ENCODE measurements at places on chromosomes 12 and 14.

- DNase-seq, result no peak
Observed at GRCh38 chr14:63134801-63135200, 69.4 kb upstream of the RHOJ start.

DNA sequence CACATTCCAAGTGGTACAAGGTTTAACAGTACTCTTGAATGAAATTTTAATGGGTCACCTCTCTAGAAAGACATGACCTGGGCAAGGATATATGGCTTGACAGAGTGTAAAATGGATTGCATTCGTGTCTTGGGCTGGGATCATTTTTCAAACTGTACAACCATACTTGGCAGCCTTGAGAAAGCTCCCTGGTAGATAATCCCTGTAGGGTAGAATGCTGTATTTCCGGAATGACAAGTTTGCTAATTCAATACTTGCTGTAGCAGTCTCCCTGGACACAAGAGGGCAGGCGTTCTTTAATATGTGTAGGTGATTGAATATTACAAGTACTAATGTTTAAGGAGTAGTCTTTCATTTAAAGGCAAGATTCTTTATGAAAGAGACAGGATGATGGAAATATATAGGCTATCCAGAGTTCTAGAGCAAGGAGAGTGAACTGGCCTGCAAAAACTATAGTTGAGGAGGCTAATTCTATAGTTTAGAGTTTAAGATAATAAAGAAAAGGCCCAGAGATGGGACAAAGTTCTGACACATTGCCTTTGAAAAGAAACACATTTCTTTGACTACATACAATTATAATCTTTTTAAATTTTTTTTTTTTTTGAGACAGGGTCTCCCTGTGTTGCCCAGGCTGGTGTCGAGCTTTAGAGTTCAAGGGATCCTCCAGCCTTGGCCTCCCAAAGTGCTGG lies 53.4 kb downstream of the PLBD1 start:
- no peak for DNase-seq

DNA sequence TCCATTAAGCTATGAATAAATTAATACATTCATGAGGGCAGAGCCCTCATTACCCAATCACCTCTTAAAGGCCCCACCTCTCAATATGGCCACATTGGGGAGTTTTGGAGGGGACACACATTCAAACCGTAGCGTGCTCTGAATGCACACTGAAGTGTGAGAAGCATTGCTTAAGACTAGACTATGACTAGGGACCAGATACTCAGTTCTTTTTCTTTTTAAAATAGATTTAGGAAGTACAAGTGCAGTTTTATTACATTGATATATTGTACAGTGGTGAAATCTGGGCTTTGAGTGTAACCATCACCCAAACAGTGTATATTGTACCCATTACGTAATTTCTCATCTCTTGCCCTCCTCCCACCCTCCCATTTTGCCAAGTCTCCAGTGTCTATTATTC lies 21.0 kb upstream of the JDP2 start:
- no peak for DNase-seq

GRCh38 chr12:93208011-93208410 lies 169.7 kb upstream of the NUDT4 start:
- DNase-seq, result no peak

- peak; percentile 44 for DNase-seq
Observed at GRCh38 chr12:51814311-51815088, 34.0 kb downstream of the FIGNL2 start.

- DNase-seq, result no peak
Observed at GRCh38 chr12:6950401-6950801, 755 bp upstream of the PTPN6 start.

GRCh38 chr12:57212701-57213057 lies 3.9 kb upstream of the NXPH4 start:
- DNase-seq, result no peak

DNA sequence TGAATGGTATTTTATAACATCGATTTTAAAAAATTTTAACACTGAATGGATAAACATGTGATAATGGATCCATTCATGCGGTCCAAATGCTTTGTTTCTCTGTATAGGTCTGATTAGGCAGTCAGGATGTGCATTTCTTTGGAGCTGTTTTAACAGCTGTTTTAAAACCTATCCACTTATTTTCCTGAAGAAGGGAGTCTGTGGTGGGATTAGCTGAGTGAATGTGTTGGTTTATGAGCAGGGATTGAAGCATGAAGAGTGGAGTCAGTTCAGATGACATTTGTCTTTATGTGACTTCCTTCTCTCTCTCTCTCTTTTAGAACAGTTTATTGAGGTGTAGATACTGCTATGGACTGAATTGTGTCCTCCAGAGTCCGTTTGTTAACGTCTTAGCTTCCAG lies 37.7 kb downstream of the GLT8D2 start:
- DNase-seq, result no peak

- DNase-seq, result no peak
Observed at GRCh38 chr12:28800129-28800528, 348.9 kb upstream of the FAR2 start.

- DNase-seq, result peak; percentile 3
Observed at GRCh38 chr12:11621797-11622423, 27.6 kb upstream of the ETV6 start.

- no peak for DNase-seq
Observed at GRCh38 chr12:6049587-6049986, 74.9 kb downstream of the VWF start.

DNA sequence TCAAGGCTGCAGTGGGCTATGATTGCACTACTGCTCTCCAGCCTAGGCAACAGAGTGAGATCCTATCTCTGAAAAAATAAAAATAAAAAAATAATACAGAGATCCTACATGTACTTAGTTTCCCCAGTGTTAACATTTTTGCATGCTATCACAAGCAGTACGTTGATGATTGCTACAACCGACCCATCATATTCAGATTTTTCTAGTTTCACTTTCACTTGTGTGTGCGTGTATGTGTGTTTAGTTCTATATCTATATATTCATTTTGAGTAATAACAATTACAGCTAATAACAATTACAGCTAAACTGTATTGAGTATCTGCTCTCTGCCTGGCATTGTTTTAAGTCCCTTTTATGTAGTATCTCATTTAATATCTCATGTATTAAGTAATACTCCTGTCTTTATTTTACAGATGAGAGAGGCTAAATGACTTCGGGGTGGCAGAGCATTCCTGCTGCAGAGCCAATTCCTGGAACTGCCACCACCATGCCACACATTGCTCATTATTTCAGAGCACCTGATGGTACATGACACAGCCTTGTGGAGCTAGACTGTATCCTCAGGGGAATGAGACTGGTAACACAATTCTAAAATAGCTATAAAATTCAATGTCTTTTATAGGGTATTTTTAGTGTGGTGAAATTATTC lies 153.1 kb downstream of the BCAT1 start:
- no peak for DNase-seq

- no peak for DNase-seq
Observed at GRCh38 chr12:253116-253831, 9.4 kb downstream of the SLC6A13 start.

DNA sequence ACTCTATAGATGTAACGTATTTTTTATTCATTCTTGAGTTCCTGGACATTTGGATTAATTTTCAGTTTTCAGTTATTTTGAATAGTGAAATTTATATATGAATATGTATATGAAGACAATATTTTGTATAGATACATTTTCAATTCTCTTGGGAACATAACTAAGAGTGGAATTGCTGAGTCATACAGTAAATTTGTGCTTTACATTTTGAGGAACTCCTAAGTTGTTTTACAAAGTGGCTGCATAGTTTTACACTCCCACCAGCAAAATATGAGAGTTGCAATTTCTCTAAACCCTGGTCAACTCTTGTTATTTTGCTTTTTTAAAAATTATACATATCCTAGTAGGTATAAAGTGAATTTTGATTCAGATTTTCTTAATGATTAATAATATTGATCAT lies 1838.6 kb upstream of the SEL1L start:
- no peak for DNase-seq

DNA sequence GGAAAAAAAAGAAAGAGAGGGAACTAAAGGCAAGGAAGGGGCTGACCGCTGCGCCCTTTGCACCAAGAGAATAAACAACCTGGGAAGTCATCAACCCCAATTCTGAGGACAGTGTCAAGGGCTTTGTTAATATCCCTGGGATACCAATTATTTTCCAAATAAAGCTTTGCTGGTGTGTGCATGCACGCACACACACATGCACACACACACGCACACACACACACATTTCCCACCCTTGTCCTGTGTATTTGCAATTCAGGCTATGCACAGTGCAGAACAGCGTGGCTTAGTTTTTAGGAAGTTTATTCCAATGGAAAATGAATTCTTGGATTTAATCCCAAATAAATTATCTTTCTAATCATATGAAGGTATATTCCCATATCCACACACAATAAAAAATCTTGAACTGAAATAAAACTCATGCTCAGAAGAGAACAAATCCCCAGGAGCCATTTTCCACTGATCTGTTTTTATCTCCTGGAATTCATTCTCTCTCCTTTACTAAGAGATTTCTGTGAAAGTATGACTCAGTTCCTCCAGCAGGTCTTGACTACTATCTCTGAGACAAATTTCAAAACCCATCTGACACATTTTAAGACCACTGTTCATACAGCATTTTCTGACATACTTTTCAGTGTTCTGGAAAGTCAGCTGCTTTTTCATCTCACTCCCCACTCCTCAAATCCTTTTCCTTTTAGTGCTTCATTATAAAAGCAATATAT lies 334.4 kb upstream of the ATP2B1 start:
- DNase-seq, result no peak

- no peak for DNase-seq
Observed at GRCh38 chr14:97415907-97416306, 618.7 kb downstream of the VRK1 start.

GRCh38 chr14:71327691-71328090 lies 420.4 kb downstream of the PCNX1 start:
- DNase-seq, result no peak

- DNase-seq, result no peak
Observed at GRCh38 chr14:71130491-71131179, 223.4 kb downstream of the PCNX1 start.

DNA sequence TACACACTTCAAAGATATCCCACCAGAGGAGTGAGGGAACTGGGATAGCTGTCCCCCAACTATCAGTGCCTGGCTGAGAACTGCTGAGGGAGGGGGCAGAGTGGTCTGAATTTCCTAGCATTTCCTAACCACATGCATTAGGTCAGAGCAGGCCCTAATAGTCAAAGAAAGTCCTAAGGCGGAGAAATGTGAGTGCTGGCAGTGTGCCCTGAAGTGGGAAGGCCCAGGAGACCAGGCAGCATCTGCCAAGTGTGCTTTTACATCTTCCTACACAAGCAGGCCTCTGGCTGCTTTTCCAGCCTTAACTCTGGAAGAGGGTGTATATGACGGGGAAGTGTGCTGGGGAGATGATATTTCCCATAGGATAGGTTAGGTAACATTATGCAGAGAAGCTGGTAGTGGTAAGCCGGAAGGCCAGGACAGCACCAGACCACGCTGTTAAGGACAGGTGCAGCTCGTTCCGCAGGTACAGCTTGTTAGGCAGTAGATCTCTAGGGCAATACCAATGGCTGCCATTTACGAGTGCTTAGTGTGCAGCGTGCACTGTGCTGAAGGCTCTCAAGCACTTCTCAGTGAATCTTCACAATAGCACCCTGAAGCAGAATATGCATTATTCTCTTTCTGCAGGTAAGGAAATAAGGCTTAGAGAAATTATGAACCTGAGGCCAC lies 9.1 kb upstream of the CCDC198 start:
- no peak for DNase-seq

GRCh38 chr12:3511760-3512159 lies 20.8 kb downstream of the PRMT8 start:
- no peak for DNase-seq

DNA sequence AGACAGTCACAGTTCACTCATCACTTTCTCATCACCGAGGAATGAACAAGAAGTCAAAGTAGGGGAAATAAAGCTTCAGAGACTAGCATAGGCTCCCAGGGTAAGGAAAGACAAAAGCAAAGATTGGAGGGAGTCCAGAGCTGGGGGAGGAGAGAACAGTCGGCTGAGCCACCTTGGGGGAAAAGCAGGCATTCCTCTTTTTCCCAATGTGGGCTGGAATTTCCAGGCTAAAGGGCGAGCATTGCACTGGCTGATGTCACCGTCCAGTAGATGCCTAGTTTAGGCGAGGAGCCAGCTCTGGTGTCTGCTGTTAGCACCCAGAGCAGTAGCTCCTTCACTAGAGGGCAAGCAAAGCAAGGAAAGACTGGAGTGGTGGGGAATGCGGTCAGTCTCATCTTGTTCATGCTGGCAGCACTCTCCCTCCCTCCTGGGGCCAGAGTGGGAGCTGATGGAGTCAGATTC lies 8.5 kb upstream of the KRT75 start:
- no peak for DNase-seq

DNA sequence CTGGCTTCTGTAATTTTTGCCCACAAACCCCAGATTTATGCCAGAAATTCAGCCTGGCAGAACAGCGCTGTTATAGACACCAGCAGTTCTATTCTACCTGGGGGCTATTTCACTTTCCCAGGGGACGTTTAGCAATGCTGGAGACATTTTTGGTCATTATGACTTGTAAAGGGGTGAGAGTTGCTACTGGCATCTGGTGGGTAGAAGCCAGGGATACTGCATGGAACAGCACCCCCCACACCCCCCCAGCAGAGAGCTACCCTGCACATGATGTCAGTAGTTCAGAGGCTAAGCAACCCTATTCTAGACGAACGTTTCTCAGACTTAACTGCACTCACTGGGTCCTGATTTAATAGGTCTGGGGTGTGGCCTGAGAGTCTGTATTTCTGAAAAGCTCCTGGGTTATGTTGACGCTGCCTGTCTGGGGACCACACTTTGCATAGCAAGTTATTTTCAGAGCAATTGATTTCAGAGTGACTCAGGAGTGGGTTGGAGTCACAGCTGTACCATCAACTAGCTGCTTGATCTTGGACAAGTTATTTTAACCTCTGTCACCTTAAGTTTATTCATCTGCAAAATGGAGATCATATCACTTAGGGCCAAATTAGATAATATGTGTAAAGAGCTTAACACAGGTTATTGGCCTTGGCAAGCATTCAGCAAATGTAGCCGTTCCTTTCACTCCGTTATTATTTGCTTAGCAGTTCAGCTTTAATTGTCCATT lies 48.5 kb downstream of the CHST11 start:
- DNase-seq, result no peak

DNA sequence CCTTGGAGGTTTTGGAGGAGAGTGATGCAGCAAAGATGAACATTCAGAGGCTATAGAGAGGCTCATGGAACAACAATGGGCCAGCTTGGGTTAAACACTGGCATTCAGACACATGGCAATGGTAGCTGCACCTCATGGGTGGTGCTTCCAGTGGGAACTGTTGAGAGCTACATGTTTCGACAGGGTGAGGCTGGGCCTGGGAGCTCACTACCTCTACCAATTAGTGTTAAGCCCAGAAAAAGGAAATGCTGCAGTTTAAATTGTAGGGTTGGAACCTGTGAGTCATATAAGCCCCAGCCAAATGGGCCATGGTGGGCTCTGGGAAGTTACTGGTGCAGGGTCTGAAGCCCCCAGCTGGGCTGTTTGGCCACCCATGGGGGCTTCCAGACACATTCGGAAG lies 279.7 kb downstream of the ZFP36L1 start:
- DNase-seq, result no peak
